Activated CD4-positive, alpha-beta T cell treated with anti-CD3 and anti-CD28 coated beads, Interleukin-2, amount 50 U/mL, for 48 hours (primary cell): ENCODE measurements at places on chromosomes 11 and 22.

- DNase-seq: no peak
These were observed 21.5 kb upstream of the MMP7 start for GRCh38 chr11:102552020-102552419.

DNA sequence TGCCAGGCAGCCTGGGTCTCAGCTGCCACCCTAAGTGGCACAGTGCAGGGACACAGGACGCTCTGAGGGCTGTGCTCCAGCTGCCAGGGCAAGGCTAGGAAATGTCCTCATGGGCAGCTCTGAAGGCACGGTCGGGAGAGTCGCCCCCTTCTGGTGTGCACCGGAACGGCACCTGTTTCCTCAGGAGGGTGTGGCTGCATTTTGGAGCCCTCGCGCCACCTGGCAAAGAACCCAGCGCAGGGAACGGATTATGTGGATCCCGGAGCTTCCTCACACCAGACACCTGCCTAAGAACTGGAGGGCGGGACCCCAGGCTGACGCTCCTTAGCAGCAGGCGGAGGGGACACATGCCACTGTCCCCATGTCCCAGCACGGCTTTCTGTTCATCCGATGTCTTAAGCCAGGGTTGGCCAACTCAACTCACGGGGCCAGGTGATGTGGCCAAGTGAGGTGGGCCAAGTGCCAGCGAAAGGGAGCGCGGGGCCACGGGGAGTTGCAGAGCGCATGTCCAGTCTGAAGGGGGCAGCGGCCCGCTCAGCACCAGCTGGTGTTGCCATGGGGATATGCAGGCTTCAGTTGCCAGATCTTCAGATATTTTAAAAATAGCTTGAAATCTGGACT, 5.1 kb upstream of the SLC22A8 start:
- DNase-seq: peak; percentile 44

DNA sequence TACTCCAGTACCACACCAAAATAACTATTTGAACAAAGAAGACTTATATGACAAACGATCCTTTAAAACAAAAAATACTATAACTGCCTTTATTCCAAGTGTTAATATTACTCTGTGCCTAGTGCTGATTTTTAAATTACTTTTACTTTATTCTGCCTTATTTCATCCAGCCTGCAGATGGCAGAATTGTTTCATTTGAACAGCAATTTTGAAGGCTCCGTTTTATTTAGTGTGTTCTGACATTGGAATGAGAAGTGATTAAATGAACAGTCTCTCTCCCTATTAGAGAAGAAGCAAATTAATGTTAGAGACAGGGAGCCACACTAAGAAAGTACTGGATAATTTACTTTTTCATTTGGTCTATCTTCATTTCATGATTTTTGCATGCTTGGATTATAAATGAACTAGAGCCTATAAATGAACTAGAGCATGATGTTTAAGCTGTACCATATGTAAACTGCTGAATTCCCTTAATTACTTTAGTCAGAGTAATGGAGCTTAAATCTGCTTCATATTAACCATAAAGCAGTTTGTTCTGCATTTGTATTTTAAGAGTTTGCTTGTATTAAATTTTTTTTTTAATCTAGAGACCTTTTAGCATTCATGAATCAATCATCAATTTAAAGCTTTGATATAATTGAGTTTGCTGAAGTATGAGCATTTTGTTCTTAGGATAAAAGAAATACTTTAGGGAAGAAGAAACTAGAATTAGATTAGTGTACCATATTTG, 9.8 kb downstream of the PDHX start:
- no peak for DNase-seq

DNA sequence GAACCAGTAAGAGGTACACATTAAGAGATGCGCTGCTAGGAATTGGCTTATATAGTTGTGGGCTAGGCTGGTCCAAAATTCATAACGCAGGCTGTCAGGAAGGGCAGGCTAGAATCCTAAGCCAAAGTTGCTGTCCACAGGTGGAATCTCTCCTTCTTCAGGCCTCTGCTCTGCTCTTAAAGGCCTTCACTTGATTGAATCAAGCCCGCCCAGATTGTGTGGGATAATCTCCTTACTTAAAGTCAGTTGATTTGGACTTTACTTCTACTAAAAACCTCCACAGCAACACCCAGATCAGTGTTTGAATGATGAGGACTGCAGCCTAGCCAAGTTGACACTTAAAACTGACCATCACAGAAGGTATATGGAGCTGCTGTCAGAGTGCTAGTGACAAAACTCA, 68.8 kb downstream of the LRRC32 start:
- DNase-seq: no peak

GRCh38 chr11:131672191-131672590, 301.8 kb downstream of the NTM start:
- DNase-seq: no peak

DNA sequence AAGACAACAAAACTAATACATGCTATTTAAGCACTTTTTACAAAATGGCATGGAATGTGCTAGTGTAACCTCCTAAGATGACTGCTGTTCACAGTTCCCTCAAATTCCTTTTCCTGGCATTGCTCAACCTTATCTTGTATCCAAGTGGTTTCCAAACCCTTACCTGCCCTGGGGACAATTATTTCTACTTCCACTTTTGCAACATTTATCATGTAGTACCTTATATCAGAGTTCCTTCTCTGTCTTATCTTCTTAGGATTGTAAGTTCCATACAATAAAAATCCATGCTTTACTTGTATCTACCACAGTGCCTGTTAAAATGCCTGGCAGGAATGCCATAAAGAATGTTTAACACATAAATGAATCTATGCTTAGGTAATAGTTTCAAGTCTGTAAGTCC, 109.2 kb upstream of the MTMR2 start:
- no peak for DNase-seq

GRCh38 chr11:35357923-35358322, 61.4 kb downstream of the SLC1A2 start:
- DNase-seq: no peak

DNA sequence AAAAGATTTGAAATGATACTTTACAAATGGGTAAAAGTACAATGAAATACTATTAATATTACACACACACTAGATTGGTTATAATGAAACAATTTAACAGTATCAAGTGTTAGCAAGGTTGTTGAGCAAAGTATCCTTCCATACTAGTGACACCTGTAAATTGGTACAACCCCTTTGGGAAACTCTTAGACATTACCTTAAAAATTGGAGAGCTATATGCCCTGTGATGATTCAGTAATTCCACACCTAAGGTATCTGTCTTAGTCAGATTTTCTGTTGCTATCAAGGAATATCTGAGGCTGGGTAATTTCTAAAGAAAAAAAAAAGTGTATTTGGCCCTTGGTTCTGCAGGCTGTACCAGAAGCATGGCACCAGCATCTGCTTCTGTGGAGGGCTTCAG, 7.4 kb upstream of the GDPD4 start:
- no peak for DNase-seq

DNA sequence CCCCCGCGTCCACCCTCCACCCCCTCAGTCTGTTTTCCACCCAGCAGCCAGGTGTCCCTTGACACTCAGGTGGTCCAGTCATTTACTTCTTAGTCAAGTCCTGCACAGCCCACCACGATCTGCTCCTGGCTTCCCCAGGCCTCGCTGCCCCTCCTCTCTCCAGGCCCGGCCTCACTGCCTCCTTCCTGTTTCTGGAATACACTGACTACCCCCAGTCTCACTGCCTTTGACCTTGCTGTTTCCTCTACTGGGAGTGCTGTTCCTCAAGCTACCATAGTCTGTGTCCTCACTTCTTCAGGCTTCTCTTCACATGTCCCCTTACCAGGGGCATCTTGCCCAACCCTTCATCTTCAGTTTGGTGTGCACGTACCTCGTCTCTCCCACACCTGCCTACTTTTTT, 7.4 kb downstream of the MCM5 start:
- DNase-seq: no peak

- DNase-seq: no peak
These were observed 162.1 kb upstream of the RASSF10 start for GRCh38 chr11:12846786-12847615.

- DNase-seq: no peak
These were observed 98.3 kb downstream of the WNT11 start for GRCh38 chr11:76107971-76108370.

- DNase-seq: peak; percentile 47
These were observed 1.6 kb downstream of the IL2RB start for GRCh38 chr22:37148031-37148651.

DNA sequence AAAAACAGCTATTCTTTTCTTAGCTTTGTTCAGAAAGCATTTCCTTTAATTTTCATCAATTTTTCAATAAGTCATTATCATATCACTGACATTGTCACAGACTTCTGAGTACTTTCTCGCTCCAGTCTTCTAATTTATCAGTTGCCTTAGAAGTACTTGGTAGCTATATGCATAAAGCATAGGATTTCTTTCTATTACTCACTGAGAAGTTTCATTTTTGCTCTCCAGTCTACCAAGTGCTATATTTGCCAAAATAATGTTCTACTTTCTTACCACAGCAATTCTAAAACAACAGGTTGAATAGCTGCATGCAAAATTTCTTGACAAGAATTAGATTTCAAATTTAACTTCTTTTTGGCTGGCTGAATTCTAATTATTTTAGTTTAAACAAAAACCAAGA, 116.3 kb downstream of the STK33 start:
- no peak for DNase-seq

GRCh38 chr22:36201630-36202319, at the start of gene APOL4:
TSS of gene APOL4 (minus strand) at chr22:36201809. CDS start at chr22:36201734, 75 bp downstream.
- DNase-seq: no peak

DNA sequence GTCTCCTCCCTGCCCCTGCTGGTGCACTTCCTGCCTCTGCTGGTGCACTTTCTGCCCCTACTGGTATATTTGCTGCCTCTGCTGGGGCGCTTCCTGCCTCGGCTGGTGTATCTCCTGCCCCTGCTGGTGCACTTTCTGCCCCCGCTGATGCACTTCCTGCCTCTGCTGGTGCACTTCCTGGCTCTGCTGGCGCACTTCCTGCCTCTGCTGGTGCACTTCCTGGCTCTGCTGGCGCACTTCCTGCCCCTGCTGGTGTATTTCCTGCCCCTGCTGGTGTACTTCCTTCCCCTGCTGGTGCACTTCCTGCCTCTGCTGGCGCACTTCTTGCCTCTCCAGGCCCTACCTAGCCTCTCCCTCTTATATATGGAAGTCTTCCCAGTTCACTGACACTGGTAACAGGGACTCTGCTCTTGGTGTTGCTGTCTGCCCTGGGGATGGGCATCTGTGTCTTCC, 10.1 kb downstream of the MTFP1 start:
- DNase-seq: peak; percentile 64

DNA sequence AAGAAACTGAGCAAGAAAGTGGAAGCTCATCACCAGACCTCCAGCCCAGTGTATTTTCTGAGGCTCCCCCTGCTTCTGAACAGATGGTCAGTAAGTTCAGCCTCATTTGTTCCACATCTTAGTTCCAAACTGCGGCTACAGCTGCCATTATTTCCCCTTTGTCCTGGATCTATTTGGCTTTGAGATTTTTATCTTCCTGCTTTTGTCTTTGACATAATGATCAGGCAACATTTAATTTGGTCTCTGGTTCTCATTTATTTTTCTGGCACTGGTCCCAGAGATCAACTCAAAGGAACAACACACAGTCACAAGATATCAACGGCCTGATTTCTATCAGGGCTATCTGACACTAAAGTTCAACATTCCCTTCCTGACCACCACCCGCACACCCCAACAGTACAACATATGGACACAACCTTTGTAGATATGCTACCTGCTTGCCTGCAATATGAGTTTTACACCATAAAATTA, 137.5 kb downstream of the FAM76B start:
- DNase-seq: no peak

- DNase-seq: no peak
These were observed 14.4 kb downstream of the C22orf42 start for GRCh38 chr22:32144496-32145274.

- DNase-seq: no peak
These were observed 96.7 kb downstream of the CADM1 start for GRCh38 chr11:115407496-115407895.
